Mononuclear cell (primary cell): ENCODE measurements at places on chromosomes 16 and 17. TPM values are rescaled to one million over a fixed set of nuclear protein-coding genes. Genes with fewer than 3 reads are reported as not detected.

The ST6GALNAC2 gene
- total RNA-seq: 2.3 TPM

The C17orf113 gene
- total RNA-seq: 0.21 TPM

The NPIPA3 gene
- total RNA-seq: not detected

The CCL2 gene
- 2.2 TPM for total RNA-seq

The EME1 gene
- total RNA-seq: 0.52 TPM

The CCL4L2 gene
- 7.9 TPM for total RNA-seq
